ENCODE measurements at places on chromosomes 11 and 22.

GRCh38 chr11:14022251-14022650 is 59.7 kb downstream of the SPON1 start:
- no peak for DNase-seq

DNA sequence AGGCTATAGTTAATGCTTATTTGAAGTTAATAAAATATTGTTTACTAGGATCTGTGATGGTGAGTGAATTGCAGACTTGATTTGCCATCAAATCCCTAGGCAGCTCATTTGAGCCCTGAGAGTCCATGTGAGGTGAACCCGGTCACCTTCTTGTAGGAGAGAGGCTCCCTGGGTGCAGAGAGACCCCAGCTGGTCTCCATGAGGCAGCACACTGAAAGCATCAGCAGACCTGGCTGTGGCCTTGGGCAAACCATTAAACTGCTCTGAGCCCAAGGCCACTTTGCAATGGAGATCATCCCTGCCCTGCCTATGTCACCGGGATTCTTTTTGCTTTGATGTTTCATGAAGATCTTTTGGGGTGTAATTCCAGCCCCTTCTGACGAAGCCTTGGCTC is 125.2 kb downstream of the MICAL2 start:
- DNase-seq: no peak

DNA sequence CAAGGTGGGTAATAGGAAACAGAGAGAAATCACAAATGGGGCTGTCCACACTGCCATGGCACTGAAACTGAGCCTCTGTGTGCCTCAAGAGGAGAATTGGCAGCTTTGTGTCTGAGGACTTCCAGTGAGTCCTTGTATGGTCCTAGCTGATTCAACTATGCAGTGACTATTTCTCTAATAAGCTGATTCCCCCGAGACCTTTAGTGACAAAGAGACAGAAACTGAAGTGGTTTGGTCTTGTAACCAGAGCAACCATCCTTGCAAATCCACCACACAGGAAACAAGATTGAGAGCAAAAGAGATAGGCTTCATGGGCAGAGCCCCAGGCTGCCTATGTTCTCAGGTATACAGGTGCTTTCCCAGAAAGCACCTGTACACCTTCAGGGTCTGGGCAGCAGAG is 1038.5 kb downstream of the NTM start:
- DNase-seq: no peak

DNA sequence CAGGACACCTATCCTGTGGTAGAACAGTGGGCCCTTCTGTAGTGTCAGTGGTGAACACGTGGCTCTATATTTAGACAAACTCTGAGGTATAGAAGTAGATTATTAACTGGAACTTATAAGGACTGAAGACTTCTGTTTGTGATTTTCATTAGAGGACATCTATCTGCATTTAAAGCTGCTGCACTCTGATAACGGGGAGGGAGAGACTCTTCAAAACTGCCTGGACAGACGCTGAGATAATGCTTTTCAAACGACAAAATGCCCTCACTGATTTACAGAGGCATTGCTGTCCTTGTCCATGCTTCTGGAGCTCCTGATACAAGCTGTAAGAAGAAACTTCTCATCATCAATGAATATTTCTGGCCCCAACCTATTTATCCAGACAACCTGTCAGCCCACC is 425.2 kb downstream of the OPCML start:
- DNase-seq: no peak

- no peak for DNase-seq
Observed at GRCh38 chr22:23272834-23273233, 92.5 kb downstream of the BCR start.

DNA sequence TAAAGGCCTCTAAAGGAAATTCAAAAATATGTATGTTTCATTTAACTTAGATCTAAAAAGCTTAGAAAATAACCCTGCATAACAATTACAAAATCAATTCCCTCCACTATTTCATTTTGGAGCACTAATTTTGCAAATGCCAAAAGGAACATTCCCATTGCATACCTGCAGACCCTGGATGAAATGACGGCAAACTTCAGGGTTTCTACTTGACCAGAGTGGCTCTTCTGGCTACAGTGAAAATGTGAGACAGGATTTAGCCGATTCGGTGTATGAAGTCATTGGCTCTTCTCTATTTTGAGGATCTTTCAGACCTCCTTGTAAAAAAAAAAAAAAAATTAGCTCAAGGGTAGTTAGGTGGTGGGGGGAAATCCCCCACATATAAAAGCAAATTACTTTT is 44.1 kb downstream of the PAX6 start:
- no peak for DNase-seq

GRCh38 chr11:44614281-44614775 is 48.9 kb downstream of the CD82 start:
- no peak for DNase-seq

DNA sequence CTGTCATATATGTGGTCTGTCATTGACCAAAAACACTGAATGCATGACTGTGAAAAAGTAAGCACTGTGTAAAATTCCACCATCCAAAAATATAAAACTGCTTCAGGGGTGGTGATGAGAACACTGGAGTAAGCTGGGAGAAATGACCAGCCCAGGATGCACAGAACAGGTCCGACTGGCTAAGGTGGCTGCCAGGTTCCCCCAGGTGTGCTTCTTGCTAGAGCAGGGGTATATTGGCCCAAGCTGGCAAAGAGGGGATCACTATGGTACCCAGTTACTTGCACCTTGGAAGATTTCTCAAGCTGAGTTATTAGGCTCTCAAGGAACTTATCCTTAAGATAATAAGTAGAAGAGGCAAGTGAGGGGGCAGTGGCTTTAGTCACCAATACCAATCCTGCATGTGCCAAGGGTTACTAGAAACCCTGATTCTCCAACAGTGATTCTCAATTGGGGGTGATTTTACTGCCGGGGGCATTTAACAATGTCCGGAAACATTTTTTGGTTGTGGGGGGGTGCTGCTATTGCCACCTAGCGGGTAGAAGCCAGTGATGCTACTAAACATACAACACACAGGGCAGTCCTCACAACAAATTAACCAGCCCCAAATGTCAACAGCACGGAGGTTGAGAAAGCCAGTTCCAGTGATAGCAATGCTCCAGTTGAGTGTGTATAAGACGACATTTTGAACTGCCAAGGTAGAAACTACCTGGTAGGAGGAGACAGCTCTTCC is 15.7 kb downstream of the SNU13 start:
- DNase-seq: no peak

DNA sequence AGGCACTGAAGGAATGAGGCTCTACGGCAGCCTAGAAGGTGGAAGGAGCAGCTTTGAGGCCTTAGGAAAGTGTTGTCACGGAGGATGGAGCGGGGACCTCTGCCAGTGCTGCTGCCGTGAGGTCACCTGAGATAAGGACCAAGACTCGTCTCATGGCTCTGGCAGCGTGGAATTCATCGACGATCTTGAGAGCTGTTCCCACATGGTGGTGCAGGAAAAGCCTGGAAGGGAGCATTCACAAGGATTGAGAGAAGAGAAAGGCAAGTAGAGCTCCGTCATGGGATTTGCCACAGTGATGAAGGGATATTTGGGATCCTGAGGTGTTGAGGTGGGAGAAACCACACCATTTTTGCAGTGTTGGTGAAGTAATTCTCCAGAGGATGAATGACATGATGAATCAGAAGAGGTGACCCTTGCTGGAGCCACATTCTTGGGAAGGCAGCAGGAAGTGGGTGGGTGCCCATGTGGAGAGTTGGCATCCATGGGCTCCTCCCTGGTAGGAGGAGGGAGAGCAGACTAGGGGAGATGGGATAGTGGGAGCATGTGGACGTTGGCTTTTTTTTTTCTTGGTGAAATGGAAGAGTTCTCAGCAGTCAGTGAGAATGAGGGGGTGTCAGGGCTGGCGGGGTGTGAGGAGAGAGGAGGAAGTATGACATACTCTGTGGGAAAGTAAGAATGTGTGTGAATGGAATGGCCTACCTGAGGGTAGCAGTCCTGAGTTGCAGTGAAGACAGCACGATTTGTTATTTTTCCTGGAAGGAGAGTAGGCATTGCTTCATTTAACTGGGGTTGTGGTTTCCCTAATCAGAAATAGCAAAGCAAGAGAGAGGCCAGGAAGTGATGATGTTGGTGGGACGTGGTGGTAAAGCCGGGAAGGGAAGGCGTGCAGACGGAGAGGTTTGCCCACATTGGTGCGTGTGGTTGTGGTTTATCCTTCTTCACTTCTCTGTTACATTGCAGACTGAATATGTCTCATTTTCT is 11.1 kb downstream of the PPP6R3 start:
- DNase-seq: peak; percentile 66

DNA sequence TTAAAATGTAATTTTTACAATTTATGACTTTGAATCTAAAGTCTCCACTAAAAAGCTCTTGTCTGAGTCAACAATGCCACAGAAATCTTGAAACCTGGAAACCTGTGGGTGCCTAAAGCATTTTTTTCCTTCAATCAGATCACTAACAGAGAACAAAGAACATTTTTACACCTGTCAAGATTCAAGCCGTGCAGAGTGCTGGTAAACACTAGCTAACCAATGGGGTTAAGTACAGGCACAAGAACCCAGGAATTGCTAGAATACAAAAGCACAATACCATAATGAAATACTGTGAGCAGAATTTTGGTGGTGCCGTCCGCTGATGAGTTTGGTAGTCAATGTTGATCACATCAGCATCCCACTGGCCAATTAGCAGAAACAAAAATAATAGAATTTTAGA is 380.3 kb upstream of the PITPNB start:
- DNase-seq: no peak

DNA sequence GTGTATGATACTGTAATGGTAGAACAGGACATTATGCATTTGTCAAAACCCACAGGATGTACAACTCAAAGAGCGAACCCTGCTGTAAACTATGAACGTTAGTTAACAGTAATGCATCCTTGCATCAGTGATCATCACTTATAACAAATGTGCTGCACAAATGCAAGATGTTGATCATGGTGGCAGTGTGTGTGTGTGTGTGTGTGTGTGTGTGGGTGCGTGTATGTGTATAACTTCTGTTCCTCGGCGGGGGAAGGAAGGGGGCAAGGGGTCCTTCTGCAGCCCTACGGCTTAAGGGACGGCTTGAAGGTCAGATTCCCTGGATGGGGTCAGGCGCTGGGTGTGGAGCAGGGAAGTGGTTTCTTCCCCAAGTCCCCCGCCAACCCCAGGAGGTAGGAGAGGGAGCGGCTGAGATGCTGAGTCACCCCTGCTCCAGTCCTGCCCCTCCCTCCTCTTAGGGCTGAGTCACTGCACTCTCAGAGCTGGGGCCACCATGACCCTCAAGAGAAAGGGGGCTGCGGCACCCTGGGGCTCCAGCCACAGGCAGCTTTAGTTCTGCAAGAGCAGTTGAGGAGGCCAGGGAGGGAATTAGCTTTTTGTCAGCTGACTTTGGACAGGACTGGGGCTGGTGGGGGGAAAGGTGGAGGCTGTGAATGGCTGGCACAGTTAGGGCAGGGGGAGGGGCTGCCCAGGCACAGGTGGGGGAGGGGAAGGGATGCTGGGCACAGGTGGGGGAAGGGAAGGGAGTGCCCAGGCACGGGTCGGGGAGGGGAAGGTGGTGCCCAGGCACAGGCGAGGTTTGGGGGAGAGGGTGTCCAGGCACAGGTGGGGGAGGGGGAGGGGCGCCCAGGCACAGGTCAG is 8.8 kb upstream of the CTSD start:
- peak; percentile 63 for DNase-seq

- DNase-seq: no peak
Observed at GRCh38 chr11:15744693-15745092, 611.7 kb downstream of the SOX6 start.

GRCh38 chr22:21587803-21588611 is 20.5 kb downstream of the UBE2L3 start:
- DNase-seq: peak; percentile 65

- DNase-seq: no peak
Observed at GRCh38 chr11:90646266-90646665, 423.4 kb upstream of the CHORDC1 start.

DNA sequence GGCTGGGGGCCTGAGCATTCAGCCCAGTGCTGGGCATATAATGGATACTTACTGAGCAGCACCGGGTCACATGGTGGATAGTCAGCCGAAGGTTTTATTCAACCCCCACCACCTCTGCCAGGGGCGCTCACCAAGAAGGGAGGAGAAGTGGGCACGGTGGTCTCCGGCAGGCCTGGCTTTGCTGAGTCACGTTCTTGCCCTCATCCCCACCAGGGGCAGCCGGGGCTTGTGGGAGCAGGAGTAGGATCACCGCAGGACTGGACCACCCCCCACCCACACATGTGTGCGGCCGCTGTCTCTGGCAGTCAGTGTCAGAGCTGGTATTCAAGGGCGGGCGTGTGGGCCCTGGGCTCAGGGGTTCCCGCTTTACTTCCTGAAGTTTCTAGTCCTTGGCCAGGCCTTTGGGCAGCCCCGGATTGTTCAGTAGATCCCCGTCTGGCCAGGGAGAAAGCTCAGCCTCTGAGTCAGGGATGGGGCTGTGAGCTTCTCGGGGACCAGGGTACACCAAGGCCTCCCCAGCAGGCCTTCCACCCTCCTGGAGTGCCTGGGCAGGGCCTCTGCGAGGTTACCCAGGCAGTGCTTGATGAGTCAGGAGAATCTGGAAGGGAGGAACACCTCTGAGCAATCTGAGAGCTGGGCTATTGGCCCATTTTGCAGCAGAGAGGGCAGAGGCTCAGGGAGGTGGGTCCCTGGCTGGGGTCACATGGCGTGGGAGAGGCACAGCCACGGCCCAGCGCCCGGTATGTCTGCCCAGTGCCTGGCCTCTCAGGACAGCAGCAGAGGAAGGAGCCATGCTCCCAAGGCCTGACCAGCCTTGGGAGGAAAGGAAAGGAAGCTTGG is 60.6 kb downstream of the RTL6 start:
- no peak for DNase-seq

- DNase-seq: no peak
Observed at GRCh38 chr11:128841461-128842072, 25.5 kb downstream of the KCNJ1 start.

- peak; percentile 2 for DNase-seq
Observed at GRCh38 chr11:15327786-15328231, 213.1 kb downstream of the INSC start.

DNA sequence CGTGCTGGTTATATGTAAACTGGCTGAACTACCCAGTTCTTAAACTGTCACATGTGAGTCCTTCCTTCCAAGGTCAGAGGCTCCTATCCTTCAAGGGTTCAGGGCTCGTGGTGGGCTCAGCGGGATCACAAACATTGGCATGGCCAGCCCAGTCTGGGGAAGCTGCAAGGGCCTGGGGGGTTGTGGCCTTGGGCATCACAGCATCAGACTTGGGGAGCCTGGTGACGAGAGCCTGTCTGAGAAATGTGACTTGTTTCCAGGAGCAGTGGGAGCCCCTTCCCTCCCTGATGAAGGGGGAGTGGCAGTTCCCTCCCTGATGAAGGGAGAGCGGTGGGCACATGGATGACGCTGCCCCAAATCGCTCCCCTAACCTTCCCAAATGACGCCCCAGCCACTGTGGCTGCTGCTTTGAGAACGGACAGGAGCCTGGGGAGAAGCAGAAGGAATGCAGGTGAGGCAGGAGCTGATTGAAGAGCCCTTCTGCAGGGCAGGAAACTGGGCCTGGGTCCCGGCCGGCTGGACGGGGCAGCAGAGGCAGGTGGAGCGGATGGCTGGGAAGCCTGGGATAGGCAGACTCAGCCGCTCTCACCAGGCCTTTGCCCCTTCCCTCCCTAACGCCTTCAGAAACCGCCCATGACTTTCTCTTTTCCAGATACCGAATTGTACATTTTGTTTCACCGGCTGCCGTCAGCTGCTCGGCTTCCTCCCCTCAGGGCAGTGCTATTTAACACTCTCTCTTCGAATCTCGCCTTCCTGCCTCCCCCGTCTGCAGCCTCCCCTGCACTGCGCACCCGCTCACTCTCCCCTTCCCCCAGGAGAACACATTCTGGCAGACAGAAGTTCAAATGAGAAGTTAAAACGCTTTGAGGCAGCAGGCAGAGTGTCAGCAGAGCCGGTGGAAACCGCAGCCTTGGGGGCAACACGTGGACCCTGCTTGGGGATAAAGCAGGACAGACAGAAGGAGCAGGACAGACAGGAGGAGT is 1486.7 kb downstream of the BRD1 start:
- DNase-seq: no peak

Data from stimulated activated CD4-positive, alpha-beta T cell treated with anti-CD3 and anti-CD28 coated beads, Interleukin-1b, Interleukin-23, amount 100 ng/mL, for 48 hours (primary cell).